ENCODE measurements at places on chromosomes 16 and 17.

DNA sequence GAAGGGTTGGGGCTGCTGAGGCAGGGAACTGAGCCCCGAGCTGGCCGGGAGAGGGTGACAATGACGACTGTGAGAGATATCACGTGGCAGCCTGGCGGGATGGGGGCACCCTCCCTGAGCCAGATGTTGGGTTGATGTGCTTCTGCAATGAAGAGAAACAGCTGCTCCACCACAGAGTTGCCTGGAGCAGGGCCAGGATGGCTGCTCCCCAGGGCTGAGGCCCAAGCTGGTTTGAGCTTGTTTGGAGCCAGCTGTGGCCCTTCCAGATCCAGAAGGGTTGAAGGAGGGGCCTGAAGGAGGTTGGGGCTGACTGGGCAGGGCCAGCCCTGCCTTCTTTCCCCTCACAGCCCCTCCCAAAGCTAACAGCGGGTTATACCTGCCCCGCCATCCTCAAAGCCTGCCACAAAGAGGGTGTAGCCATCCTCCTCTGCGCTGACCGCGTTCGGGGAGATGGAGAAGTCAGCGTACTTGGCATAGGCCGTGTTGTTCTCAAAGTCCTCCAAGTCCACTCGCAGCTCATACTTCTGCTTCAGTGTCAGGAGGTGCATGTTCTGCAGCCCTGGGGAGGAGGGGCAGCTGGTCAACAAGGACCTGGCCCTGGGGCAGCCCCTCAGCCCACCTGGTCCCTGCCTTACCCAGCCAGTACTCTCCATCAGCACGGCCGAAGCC lies 2.1 kb downstream of the MFAP4 start:
- no peak for DNase-seq

DNA sequence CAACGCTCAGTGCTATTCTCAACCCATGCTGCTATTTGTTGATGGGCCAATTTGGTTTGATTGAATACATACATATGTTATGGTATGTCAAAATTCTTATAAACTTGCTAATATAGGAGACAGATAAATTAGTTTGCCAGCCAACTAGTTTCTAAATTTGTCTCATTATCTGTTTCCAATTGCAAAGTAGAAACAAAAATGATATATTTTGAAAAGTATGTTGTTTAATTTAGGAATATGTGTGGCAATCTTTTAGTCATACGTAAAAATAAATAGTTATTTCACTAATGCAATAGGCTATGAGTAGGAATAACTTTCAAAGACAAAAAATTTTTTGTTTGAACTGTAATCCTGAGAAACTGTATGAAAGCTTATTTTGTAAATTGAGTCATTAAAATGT lies 210.6 kb upstream of the KCNJ16 start:
- no peak for DNase-seq

GRCh38 chr16:11418506-11418905 lies 73.2 kb downstream of the RMI2 start:
- DNase-seq = no peak

GRCh38 chr17:19237389-19238166 lies 412 bp downstream of the EPN2 start:
- DNase-seq = no peak

DNA sequence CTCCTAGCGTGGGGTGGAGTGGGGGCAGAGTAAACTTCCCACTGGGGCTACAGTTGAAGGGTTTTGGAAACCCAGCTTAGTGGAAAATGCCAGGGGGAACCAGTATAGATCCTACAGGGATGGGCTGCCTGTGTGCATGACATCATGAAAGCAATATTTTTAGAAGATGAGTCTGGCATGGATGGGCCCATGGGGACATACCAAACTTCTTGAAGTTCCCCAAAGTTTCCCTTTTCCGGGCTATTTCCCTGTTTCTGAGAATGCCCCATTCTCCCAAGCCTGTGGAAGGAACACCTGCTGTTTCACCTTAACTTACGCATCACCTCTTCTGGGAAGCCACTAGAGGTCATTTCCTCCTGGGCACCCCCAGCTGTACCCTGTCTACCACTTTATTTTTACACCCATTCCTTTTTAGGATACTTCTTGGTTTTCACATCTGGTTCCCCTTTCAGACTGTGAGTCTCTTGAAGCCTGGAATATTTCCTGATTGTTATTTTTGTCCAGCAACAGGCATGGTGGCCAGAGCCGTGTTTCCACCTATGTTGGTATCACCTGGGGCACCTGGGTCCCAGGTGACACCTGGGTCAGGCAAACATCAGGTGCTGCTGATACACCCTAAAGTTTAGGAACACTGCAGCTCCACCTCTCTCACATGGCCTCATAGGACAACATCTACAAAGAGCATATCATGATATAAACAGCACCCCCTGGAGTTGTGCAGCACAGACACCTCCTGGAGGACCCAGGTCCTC lies 9.8 kb downstream of the SOCS3 start:
- no peak for DNase-seq

DNA sequence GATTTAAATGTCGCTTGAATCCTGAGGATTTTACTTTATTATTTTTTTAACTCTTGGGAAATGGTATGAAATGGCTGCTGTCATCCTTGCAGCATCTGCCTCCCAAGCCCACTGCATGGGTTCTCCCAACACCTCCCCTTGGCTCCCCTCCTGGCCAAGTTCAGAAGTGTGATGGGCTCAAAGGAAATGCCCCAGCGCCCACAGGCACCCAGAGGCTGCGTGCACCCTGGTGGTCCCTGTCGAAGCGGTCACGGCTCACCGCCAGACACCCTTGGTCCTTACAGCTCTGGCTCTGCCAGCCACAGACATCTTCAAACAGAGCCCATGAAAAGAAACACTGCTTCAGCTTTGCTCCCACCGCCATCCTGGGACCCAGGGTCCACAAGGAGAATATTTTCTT lies 334.7 kb downstream of the SOX9 start:
- DNase-seq = no peak

GRCh38 chr16:88503374-88503770 lies 50.3 kb downstream of the ZFPM1 start:
- DNase-seq = no peak

DNA sequence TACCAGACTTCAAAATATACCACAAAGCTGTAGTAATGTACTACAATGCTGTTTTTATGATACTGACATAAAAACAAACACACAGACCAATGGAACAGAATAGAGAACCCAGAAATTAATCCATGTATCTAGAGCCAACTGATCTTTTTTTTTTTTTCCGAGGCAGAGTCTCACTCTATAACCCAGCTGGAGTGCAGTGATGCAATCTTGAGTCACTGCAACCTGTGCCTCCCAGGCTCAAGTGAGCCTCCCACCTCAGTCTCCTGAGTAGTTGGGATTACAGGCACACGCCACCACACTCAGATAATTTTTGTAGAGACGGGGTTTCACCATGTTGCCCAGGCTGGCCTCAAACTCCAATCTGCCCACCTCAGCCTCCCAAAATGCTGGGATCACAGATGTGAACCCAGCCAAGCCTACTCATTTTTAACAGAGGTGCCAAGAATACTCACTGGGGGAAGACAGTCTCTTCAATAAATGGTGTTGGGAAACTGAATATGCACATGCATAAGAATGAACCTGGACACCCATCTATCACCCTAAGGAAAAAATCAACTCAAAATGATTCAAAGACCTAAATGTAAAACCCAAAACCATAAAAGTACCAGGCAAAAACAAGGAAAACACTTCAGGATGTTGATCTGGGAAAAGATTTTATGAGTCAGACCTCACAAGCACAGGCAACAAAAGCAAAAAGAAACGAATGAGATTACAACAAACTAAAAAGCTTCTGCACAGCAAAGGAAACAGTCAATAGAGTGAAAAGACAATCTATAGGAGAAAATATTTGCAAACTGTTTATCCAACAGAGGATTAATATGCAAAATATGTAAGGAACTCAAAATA lies 63.1 kb downstream of the STX8 start:
- DNase-seq = no peak

GRCh38 chr17:80071116-80071841 lies 30.1 kb upstream of the GAA start:
- no peak for DNase-seq
